T-cell (primary cell): ENCODE measurements at places on chromosomes 2 and 18.

DNA sequence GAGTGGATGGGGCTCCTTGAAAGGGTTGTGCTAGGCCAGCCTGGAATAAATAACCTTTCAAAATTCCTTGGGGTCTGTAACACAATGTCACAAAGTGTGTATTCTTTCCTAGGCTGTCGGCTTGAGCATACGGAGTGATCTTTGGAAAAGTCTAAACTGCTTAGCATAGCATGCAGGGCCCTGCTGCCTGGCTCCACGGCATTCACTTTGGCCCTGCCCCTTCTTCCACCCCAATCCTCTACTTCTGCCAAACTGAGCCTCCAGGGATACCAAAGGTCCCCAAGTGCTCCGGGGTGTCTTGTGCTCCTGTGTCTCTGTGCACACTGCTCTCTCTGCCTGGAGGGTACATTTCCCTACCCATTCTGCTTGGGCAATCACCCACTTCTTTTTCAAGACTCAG lies 196.1 kb downstream of the LTBP1 start:
- no peak for DNase-seq
- no peaks in the 10 kb centered on the region for H3K4me1 ChIP-seq
- peaks cover 3% of the 10 kb centered on the region for H3K27me3 ChIP-seq
- H3K36me3 ChIP-seq = no peaks in the 10 kb centered on the region

GRCh38 chr18:53795610-53796009 lies 428.9 kb downstream of the MBD2 start:
- no peaks in the 10 kb centered on the region for H3K4me1 ChIP-seq
- no peak overlapping the region for H3K4me3 ChIP-seq
- H3K36me3 ChIP-seq = no peaks in the 10 kb centered on the region
- no peaks in the 10 kb centered on the region for H3K27me3 ChIP-seq
- DNase-seq = no peak

GRCh38 chr2:31231571-31232302 lies 2.2 kb upstream of the EHD3 start:
- peaks cover 7% of the 10 kb centered on the region for H3K4me1 ChIP-seq
- no peak overlapping the region for H3K4me3 ChIP-seq
- no peak overlapping the region for H3K27ac ChIP-seq
- H3K36me3 ChIP-seq = no peaks in the 10 kb centered on the region
- H3K27me3 ChIP-seq = peaks cover 2% of the 10 kb centered on the region

DNA sequence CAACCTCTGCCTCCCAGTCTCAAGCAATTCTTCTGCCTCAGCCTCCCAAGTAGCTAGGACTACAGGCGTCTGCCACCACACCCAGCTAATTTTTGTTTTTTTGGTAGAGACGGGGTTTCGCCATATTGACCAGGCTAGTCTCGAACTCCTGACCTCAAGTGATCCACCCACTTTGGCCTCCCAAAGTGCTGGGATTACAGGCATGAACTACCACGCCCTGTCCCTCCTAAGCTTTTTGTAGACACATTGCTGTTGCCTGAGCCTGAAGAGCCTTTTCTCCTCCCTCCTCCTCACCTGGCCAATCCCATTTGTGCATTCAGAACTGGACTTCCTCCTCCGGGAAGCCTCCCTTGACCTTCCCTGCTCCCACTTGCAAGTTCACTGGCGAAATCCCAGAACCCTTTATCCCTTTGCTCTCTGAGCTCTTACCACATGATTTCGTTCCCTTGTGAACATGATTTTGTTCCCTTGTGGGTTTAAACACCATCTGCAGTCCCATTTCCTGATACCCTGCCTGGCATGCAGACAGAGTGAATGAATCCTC lies 2.6 kb downstream of the C2orf72 start:
- no peak overlapping the region for H3K27ac ChIP-seq
- H3K4me1 ChIP-seq = no peaks in the 10 kb centered on the region
- peaks cover 53% of the 10 kb centered on the region for H3K27me3 ChIP-seq
- no peak for DNase-seq
- no peaks in the 10 kb centered on the region for H3K36me3 ChIP-seq

DNA sequence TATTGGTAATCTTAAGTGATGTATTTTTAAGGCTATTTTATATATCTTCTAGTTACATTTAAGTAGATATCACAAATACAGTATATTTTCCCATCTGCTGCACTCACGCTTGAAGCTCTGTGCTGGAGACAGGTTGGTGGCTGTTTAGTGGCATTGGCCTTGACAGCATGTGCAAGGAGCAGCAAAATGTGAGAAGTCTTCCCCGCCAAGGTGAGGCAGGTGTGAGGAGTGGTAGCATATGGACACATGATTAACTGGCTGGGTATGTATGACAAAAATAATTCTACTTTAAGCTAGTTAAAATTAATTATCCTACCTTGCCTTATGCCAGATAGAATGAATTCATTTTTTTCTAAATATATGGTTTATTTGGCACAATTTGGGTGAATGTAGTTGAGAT lies 117.2 kb downstream of the CCDC102B start:
- H3K4me3 ChIP-seq = no peak overlapping the region
- no peaks in the 10 kb centered on the region for H3K4me1 ChIP-seq
- no peak overlapping the region for H3K27ac ChIP-seq
- DNase-seq = no peak
- no peaks in the 10 kb centered on the region for H3K36me3 ChIP-seq

DNA sequence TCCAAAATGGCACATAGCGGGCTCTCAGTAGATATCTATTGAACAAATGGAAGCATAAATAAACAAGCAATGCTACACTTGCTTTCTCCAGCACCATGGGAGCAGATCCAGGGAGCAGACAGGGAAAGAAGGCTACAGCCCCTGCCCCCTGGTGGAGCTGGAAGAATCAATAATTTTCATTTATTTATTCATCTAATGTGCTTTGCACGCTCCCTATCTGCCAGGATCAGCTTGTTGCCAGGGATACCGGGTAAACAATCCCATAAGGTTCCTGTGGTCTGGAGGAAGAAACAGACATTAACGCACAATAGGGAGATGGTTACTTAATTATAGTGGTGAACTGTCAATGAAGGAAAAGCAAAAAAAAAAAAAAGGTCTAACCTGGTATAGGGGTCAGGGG lies 40.1 kb upstream of the CLASP1 start:
- H3K27me3 ChIP-seq = peaks cover 2% of the 10 kb centered on the region
- no peak overlapping the region for H3K27ac ChIP-seq
- no peak overlapping the region for H3K4me3 ChIP-seq
- no peaks in the 10 kb centered on the region for H3K4me1 ChIP-seq
- H3K36me3 ChIP-seq = no peaks in the 10 kb centered on the region

- no peaks in the 10 kb centered on the region for H3K4me1 ChIP-seq
- no peak overlapping the region for H3K4me3 ChIP-seq
These were observed 8.2 kb upstream of the ALPI start for GRCh38 chr2:232447638-232448303.

GRCh38 chr2:20584399-20585358 lies 66.2 kb downstream of the HS1BP3 start:
- no peak overlapping the region for H3K4me3 ChIP-seq
- H3K4me1 ChIP-seq = no peaks in the 10 kb centered on the region
- no peak overlapping the region for H3K27ac ChIP-seq

- H3K4me3 ChIP-seq = no peak overlapping the region
- H3K27me3 ChIP-seq = peaks cover 22% of the 10 kb centered on the region
- H3K36me3 ChIP-seq = no peaks in the 10 kb centered on the region
These were observed 87.4 kb upstream of the CAPN13 start for GRCh38 chr2:30894498-30895119.

GRCh38 chr18:69954719-69955480 lies 7.2 kb upstream of the CD226 start:
- no peak for DNase-seq
- peak overlapping the region; percentile 52 for H3K4me3 ChIP-seq
- H3K27ac ChIP-seq = peak overlapping the region; percentile 80
- peaks cover 49% of the 10 kb centered on the region for H3K4me1 ChIP-seq
- no peaks in the 10 kb centered on the region for H3K36me3 ChIP-seq

DNA sequence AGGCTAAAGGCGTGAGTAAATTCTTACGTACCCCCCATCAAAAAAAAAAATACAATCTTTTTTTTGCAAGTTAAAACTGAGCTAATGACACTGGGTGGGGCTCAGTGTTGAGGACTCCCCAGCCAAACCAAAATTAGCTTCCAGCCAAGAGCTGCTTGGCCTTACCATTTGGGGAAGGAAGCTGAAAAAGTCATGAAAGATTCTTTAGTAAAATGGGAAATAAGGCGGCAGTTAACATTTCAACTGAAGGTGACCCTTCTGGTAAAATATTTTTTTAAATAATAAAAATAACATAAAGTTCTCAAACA lies 16.4 kb downstream of the SMAD7 start:
- peaks cover 5% of the 10 kb centered on the region for H3K36me3 ChIP-seq
- no peak for DNase-seq
- no peaks in the 10 kb centered on the region for H3K27me3 ChIP-seq
- no peak overlapping the region for H3K4me3 ChIP-seq
- H3K4me1 ChIP-seq = peaks cover 54% of the 10 kb centered on the region

DNA sequence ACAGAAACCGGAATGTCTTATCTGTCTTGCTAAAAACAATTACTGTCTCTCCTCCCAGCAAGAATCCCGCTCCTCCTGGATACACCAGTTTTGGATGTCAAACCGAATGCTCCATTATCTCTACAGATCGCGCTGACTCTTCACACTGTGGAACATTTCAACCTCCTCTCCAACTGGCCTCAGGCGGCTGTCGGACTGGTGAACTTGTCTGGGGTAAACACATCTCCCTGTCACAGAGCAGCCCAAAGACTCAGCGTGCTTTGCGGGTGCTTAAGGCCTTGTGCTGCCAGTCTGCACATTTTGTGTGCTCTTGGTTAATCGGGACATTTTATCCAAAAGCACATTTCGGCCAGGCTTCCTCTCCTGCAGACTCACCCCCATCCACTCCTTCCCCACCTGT lies 173.1 kb downstream of the ICOS start:
- H3K27ac ChIP-seq = no peak overlapping the region
- no peak for DNase-seq
- H3K4me3 ChIP-seq = peak overlapping the region; percentile 44
- H3K36me3 ChIP-seq = no peaks in the 10 kb centered on the region
- peaks cover 52% of the 10 kb centered on the region for H3K4me1 ChIP-seq

DNA sequence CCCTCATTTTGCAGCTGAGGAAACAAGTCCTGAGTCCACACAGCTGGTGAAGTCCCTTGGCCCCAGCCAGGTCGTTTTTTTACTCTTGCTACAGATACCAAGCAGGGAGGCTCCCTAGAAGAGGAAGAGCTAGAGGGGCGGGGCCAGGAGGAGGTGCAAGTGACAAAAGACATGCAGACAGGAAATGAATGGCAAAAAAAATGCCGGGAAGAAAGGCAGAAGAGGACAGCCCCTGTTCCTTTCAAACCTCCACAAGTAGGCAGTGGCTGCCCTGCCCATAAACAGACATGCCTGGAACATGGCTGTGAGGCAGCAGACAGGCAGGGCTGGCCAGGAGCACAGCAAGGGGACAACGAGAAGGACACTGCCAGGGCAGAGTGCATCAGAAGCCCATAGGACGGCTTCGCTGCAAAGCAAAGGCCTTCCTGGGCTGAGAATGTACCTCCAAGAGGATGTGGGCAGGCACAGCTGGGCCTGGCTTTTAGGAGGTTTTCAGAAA lies 108.7 kb downstream of the ZBTB7C start:
- no peak overlapping the region for H3K4me3 ChIP-seq
- no peak for DNase-seq
- H3K4me1 ChIP-seq = peaks cover 7% of the 10 kb centered on the region
- no peaks in the 10 kb centered on the region for H3K27me3 ChIP-seq
- no peaks in the 10 kb centered on the region for H3K36me3 ChIP-seq

- H3K4me3 ChIP-seq = no peak overlapping the region
- no peaks in the 10 kb centered on the region for H3K4me1 ChIP-seq
- peaks cover 30% of the 10 kb centered on the region for H3K36me3 ChIP-seq
- no peaks in the 10 kb centered on the region for H3K27me3 ChIP-seq
- no peak overlapping the region for H3K27ac ChIP-seq
These were observed 38.5 kb downstream of the REV1 start for GRCh38 chr2:99451280-99451679.

DNA sequence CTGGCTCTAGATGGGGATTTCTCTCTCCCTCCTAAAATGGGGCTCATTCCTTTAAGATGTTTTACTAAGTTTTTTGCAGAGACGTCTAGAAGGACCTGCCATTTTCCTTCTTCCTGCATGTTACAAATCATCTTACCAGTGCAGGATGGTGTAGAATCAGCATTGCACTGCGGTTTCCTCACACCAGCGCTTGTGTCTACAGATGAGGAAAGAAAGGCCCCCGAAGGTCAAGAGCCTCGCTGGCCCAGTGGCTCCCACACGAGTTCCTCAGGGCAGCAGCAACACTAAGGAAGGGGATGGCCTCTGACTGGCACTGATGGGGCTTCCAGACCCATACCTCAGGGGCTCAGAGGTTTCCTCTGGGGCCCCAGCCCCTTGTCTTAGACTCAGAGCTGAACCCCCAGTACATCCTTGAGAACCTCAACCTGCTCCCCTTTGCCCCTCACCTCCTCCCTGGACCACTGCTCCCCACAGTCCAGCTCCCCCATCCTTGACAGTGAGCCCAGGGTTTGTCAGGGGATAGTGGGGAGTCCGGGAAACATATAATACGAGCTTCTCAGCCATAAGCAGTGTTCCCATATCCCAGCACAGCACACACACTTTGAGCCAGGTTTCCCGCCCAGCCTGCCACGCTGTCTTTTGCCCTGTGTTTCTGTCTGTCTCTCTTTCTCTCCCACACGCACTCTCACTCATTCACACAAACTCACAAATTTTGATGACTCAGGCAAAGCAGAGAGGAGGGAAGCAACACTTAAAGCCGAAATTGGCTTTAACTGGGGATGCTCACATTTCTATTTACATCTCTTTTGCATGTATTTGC lies 29.4 kb downstream of the ZFP36L2 start:
- no peaks in the 10 kb centered on the region for H3K36me3 ChIP-seq
- no peak overlapping the region for H3K4me3 ChIP-seq
- no peaks in the 10 kb centered on the region for H3K27me3 ChIP-seq
- H3K4me1 ChIP-seq = peaks cover 94% of the 10 kb centered on the region

GRCh38 chr2:160411167-160411566 lies 82.4 kb downstream of the RBMS1 start:
- H3K27me3 ChIP-seq = no peaks in the 10 kb centered on the region
- H3K4me3 ChIP-seq = no peak overlapping the region
- H3K36me3 ChIP-seq = no peaks in the 10 kb centered on the region
- no peak for DNase-seq

- H3K27me3 ChIP-seq = peaks cover 13% of the 10 kb centered on the region
- no peak overlapping the region for H3K27ac ChIP-seq
- H3K36me3 ChIP-seq = no peaks in the 10 kb centered on the region
- DNase-seq = no peak
- no peaks in the 10 kb centered on the region for H3K4me1 ChIP-seq
These were observed 16.4 kb downstream of the MTCL1 start for GRCh38 chr18:8721716-8722115.

DNA sequence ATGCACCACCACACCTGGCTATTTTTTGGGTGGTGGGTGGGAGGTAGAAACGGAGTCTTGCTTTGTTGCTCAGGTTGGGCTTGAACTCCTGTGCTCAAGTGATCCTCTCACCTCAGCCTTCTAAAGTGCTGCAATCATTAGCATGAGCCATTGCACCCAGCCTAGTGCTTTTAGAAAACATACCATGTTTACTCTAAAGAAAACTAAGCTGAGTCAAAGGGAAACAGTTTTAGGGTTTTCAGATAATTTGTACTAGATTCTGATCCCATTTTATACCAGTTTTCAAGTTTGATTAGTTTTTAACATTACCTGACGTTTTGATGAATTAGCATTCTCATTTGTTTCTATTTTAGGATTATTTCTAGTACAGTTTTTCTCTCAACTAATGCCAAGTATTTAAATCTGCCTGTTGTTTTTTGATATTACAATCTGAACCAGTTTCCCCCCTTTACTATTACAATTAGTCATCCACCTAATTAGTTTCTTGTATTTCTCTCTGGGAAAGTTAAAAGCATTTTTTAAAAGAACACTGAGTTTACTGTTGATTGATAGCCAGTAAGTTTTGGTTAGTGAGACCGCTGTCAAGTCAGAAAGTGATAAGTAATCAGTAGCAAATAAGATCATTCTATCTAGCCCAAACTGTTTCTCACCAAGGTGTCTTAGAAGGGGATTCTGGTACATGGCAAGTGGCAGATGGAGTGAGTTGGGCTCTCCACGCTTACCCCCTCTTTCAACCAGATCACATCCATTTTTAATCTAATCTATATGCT lies 24.2 kb upstream of the TBR1 start:
- no peak overlapping the region for H3K4me3 ChIP-seq
- peaks cover 32% of the 10 kb centered on the region for H3K36me3 ChIP-seq
- no peaks in the 10 kb centered on the region for H3K4me1 ChIP-seq
- H3K27me3 ChIP-seq = no peaks in the 10 kb centered on the region
- DNase-seq = no peak
